HEK293T (cell line): ENCODE measurements at places on chromosomes 3 and 15.

DNA sequence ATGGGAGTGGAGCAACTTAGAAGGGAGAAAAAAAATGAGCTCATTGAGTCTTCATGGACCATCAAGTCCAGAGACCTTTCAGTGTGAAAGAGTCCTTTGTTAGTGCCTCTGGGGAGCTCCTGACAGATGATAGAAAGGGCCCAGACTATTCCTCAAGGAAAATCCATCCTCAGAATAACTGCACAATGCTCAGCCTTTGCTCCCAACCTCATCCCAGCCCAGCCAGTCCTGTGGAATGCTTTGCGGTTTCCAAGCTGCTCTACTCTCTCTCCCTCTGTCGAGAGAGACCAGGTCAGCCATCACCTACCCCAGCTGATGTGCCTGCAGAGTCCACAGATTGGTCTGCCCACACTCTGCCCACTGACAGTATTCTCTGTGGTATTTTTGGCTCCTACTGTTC is 406.2 kb downstream of the MFSD1 start:
- DNase-seq = no peak

DNA sequence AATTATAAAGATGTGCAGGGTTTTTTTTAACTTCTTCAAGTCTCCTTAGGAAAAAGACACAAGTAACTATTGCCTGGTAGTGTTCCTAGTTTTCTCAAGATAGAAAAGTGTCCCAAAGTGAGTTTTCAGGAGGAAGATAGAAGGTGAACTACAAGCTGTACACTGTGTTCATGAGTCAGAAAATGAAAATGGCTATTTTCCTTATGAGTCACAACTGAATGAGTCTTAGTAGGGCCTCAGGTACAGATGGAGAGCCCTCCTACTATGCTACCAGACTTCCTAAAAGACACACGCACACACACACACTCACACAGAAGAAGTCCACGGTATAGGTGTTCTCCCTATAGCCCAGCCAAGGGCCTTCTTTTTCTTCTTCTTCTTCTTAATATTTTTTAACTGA is 3.1 kb downstream of the MYO1E start:
- no peak for DNase-seq

DNA sequence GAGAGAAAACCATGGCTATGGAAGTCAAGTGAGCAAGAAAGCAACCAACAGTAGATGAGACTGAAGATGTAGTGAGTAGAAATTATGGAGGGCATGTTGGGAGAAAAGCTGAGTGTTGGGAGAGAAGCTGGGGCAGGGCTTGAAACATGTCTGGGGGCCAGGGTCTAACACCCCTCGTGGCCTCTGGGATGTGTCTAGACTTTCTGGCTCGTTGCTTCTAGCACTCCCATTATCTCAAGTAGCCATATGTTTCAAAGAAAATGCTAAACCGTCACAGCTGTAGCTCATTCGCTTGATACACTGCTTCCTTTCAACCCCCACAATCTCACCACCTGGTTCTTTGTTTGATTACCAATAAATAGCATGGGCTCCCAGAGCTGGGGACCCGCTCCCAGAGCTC is 83.8 kb upstream of the BCHE start:
- DNase-seq = no peak

DNA sequence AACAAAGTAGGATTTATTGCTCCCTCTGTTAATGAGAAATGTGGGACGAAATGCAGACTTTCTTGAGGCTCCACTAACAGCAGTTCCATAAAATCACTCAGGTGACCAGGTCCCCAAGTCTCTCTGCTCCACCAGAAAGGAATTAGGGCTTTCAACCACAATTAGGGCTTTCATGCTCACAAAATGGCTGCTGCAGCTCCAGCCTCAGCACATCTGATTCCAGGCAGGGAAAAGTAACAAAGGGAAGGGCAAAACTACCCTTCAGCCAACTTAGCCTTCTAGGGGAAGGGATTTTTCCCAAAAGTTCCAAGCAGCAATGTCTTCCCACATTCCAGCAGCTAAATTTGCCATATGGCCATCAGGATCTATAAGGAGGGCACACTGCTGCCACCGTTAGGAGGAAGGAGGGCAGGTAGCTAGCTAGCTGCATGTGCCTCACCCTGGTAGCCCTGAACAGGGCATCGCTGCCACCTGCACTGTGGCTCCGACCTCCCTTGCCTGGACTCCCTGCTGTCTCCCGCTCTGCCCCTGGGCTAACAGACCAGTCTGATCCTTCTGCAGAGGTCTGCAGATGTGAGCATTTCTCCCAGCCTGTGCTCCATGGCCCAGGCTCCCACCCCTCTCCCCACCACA is 12.8 kb downstream of the CFAP100 start:
- no peak for DNase-seq

GRCh38 chr15:62734706-62735105 is 307.8 kb upstream of the TPM1 start:
- DNase-seq = peak; percentile 16

- DNase-seq = no peak
Measured at GRCh38 chr3:188722963-188723362, 448.8 kb upstream of the TPRG1 start.

DNA sequence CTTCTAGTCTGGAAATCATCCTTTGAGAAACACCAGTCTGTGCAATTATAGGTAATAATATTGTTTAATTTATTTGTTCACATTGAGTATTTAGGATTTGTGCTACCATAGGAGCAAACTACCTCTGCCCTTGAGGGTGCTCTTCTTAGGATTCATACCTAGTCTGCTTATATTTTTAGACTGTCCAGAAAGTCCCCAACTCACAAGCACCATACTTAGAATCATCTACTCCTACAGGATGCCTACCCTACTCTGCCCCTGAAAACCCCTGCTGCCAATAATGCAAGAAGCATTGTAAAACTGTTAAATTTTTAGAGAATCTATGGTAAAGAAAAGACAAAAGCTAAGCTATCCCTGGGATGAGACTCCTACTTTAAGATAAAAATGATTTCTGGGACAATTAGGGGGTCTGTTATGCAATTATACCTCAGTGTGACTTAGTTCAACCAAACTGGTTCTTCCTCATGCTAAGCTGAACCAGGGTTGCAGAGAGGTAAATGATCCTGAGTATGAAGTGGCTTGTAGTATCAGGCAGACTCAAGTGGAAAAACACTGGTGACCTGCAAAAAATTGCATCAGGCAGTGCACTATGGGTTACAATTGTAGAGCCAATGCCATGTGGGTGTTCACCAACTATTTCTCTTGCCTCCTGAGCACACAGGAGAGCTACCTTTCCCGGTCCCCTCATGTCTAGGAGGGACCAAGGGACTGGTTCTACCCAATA is 133.3 kb downstream of the TNIK start:
- DNase-seq = no peak

DNA sequence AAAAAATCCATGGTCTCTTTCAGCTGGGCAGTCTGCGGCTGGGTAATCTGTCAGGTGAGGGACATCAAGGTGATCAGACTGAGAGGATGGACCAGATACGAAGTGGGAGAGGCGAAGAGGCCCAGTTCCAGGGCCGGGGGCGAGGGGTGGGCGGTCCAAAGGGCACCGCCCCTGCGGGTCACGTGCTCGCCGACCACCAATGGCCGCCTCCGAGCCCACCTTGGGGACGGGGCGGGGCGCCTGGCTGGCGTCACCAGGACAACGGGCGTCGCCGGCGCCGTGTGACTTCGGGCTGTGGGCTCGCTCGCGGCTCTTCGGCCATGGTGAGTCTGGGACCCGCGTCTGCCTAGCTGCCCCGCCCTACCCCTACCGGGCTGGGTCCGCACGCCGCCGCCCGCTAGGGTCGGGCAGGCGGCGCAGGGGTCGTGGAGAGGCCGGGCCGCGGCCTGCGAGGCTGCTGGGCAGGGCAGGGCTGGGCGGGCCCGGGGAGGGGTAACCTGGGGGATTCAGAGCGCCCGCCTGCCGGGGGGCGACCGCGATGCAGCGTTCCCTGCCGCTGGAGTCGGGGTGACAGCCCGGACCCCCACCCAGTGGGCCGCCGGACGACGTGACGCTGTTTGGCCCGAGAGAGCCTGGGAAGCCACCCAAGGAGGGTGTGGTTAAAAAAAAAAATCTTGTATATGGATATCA is at the start of gene FBXL2:
Gene FBXL2, plus strand, starts transcription at position 250 of the 690 bp plus-strand sequence. Its CDS starts 71 bp downstream, at position 321.
- peak; percentile 98 for DNase-seq

- no peak for DNase-seq
Measured at GRCh38 chr3:172087602-172088580, 48.5 kb downstream of the FNDC3B start.

- DNase-seq = no peak
Measured at GRCh38 chr3:170307671-170308405, 49.7 kb upstream of the SKIL start.

DNA sequence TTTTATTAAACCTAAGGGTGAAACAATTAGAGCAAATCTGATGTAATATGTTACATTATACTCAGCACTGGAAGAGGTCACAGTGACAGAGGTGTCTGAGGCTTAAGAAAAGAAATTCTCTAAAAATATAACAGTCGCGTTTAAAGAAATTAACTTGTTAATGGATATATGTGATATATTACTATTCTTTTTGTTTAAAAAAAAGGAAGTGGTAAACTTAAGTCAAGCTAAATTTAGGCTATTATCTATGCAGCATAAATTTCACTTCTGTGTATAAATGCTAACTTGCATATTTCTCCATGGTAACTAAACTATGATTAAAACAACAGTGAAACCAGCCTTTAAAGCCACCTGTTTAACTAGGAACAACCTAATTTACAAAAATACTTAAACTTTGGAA is 191.3 kb downstream of the FOXP1 start:
- no peak for DNase-seq

DNA sequence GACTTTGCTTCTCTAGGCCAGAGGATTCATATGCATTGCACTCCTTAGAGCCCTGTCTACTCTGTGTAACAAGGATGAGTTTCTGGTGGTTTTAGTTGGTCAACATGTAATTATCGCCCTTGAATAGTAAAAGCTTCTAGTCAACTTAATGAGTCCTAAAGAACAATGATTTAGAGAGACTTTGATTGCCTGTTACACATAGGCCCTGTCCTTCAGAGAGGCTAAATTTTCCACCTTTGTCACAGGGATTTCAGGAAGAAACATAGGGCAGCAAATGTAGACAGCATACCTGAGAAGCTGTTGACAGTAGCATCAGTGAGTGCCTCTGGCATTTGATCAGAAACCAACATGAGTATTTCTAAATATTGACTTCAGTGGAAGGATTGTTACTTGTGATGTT is 7.1 kb downstream of the BTLA start:
- no peak for DNase-seq

DNA sequence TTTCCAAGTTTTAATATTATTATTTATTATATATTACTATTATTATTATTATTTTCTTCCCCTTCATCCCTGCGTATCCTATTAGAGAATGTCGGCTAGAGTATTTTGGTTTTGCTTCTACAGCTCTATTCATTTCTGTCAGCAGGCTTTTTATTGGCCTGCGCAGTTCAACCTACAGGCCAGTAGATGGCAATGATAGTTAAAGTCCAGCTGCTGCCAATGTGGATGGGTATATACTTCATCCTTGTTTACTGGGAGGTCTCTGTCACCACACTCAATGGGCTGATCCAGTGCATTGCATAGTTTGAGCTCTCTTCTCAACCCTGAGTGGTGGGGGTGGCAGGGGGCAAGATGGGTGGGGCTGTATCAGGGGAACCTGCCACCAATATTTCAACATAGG is 799.8 kb downstream of the NSUN3 start:
- peak; percentile 46 for DNase-seq

DNA sequence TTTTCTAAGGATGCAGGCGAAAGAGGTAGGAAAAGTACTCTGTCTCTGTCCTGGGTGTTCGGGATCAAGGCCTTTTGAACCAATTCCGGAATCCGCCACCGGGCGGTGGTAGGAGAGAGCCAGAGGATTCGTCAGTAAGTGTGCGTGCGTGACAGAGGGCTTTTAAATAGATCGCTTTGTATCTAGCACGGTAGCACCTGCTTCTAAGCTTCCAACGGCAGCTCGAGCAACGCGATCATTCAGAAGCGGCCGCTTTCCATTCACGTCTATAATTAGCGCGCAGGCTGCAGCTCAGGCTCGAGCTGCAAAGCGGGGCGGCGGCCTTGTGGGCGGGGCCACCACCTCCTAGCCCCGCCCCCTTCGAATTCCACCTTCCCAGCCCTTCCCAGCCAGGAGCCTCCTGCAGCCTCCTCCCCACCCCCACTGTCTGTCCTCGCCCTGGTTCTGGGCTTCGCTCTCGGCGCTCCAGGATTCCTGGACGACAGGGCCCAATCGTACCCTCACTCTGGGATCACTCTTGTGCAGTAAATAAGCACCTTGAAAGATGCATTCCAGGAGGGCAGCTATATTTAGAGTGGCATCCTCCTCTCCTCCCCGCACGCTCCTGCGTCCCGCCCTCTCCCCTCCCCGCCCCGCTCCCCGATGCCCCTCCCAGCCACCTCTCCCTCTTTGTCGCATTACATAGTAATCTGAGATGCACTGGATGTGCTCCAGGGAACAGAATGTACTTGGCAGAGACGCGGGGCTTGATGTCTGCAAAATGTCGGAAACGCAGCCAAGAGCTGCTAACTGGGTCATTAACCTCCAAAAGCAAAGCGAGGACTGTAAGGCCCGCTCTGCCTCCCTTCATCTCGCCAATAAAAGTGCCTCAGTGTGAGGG is 224.1 kb upstream of the TPRG1 start:
- peak; percentile 79 for DNase-seq

GRCh38 chr3:196918968-196919367 is 23.4 kb downstream of the NCBP2 start:
- no peak for DNase-seq

- DNase-seq = no peak
Measured at GRCh38 chr15:39860200-39860599, 59.9 kb downstream of the GPR176 start.

- peak; percentile 25 for DNase-seq
Measured at GRCh38 chr3:119240101-119240590, 532 bp downstream of the B4GALT4 start.

DNA sequence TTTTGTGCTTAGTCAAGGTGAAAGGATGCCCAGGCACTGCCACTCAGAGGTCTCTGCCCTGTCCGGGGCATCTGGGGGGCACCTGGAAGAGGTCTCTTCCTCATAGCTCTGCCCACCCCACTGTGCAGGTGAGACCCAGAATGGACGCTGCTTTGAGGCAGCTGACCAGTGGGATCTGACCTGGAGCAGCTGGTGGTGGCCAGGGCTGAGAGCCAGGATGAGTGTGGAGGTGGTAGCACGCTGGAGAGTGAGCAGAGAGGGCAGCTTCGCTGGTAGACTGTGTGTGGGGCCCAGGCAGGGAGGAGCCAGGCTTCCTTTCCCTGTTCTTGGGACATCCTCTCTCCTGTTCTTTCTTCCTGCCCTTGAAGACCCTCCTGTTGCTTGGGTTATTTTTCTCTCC is 32.2 kb upstream of the PLA2G4E start:
- DNase-seq = no peak

- peak; percentile 15 for DNase-seq
Measured at GRCh38 chr3:101695779-101696372, 9.4 kb upstream of the RPL24 start.

DNA sequence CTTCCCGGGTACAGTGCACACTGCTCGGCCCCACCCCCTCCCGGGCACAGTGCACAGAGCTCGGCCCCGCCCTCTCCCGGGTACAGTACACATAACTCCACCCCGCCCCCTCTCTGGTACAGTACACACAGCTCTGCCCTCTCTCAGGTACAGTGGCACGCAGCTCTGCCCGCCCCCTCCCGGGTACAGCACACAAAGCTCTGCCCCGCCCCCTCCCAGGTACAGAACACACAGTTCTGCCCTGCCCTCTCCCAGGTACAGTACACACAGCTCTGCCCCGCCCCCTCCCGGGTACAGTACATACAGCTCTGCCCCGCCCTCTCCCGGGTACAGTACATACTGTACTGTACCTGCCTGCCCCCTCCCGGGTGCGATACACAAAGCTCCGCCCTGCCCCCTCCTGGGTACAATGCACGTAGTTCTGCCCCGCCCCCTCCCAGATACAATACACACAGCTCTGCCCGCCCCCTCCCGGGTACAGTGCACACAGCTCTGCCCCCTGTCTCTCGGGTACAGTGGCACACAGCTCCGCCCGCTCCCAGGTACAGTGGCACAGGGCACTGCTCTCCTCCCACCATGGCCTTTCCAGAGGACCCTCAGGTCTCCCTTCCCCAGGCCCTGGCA is 16.4 kb upstream of the PRR20G start:
- DNase-seq = peak; percentile 35
